ENCODE measurements at places on chromosomes 3 and 15. TPM values are rescaled to one million over a fixed set of nuclear protein-coding genes. Genes with fewer than 3 reads are reported as not detected.

HACL1 gene
- total RNA-seq: 12.5 TPM

CELF6 gene
- total RNA-seq: 7.9 TPM

GXYLT2 gene
- 5.6 TPM for total RNA-seq

IL5RA gene
- not detected for total RNA-seq

CELSR3 gene
- 2.6 TPM for total RNA-seq

All from body of pancreas (tissue), 4 donors.